Muscle of arm (tissue), 14 donors: ENCODE measurements at places on chromosomes 7 and 10. TPM values are rescaled to one million over a fixed set of nuclear protein-coding genes. Genes with fewer than 3 reads are reported as not detected.

GRCh38 chr7:47358944-47359588 lies 222.8 kb downstream of the TNS3 start:
- no peak for DNase-seq

NPFFR1 gene
- 0.05 TPM for polyA plus RNA-seq

DNA sequence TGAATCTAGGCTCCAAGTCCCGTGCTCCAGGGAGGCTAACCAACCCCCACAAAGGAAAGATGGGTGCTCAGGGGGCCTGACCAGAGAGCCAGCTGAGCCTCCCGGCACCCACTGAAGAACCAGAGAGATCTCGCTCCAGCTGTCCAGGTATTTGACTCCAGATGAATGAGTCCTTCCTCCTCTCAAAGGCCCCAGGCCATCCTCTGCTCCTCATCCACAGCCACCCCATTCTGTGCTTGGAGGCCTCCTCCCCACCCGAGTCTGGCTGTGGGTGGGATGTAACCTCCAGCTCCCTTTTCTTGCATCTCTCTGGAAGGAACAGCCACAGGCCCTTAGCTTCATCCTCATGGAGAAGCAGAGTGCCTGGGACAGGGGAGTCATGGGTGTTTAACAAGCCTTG lies 44.6 kb downstream of the VSTM4 start:
- DNase-seq, result no peak

KLLN gene
- polyA plus RNA-seq, result 0.76 TPM

GRCh38 chr7:151987748-151988529 lies 31.7 kb downstream of the GALNTL5 start:
- DNase-seq, result no peak

DNA sequence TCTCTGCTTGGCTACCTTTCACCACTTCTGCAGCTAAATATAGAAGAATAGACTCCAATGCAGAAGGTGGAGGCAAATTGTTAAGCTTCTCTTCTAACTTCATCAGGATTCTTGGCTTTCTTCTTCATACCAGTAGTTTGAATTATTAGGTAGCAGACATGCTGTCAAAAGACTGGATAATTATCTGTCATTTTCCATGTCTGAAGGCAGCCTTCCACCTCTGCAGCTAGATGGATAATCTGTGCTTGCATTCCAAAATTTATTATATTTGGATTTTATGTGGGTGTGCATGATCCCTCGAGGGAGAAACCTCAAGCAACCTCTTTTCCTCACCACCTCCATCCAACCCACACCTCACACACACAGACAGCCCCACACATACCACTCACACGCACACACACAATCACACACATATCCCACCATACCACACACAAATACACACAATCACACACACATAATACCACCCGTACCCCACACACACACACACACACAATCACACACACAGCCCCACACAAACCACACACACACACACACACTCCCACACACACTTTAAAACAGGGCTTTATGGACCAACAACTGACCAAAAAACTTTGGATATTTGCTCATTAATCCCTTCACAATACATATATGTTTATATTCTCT lies 145.0 kb downstream of the C7orf25 start:
- no peak for DNase-seq

RBP3 gene
- polyA plus RNA-seq, result 0.07 TPM

GRCh38 chr10:127738512-127739424 lies 1.8 kb downstream of the FOXI2 start:
- no peak for DNase-seq

- DNase-seq, result no peak
Observed at GRCh38 chr7:4805110-4805983, 29.9 kb downstream of the AP5Z1 start.

RBM20 gene
- 6.1 TPM for polyA plus RNA-seq

GRCh38 chr7:45026984-45027773 lies 27.2 kb downstream of the CCM2 start:
- no peak for DNase-seq

DNA sequence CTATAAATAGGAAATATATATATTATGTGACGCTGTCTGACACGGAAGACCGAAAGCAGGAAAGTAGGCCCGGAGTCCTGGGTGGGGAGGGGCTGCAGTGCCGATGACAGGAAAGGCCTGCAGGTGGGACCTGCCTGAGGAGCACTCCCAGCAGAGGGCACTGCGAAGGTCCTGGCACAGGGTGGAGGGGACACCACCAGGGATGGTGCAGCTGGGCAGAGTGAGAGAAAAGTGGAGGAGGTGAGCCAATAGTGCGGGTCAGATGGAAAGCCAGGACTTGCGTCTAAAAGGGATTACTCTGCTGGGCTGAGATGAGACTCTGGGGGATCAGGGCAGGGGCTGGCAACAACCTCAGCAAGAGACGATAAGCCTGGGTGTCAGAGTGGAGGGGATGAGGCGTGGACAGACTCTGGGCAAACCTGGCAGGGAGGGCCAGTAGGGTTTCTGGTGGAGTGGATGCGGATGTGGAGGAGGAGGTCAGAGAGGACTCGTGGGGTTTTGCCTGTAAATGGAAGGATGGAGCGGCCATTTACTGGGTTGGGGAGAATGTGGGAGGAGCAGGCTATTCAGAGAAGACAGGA lies 118.2 kb upstream of the ZNF746 start:
- DNase-seq, result no peak

WDR86 gene
- 13.1 TPM for polyA plus RNA-seq

DNA sequence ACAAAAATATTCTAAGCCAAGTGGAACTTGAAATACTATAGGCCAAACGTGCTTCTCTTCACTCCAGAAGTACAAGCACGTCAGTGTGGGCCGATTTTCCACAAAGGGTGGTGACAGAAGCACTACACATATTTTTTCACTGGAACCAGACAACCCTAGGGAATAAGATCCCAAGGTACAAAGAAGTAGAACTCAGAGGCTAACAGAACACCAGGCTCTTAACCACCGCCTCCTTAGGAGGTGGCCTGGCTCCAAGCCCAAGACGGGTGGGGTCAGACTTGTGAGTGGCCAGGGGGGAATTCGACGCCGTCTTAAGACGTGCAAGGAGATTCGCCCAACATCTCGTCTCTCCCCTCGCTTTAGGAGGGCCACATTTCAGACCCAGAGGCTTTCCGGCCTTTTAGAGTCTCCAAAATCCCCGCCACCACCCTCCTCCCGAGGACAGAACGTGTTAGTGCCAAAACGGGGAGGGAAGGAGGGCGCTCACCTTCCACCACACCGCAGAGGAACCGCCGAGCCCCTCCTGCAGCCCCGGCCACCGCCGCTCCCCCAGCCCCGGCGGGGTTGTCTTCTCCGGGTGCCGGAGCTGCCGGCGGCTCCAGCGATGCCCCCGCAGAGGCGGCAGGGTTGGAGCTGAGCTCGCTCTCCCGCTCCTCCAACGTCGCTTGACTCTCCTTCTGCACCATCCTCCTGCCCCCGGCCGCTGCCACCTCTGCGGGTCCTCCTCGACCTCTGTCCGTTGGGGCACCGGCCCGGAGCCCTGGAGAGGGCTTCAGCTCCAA lies 716 bp downstream of the OGA start:
- DNase-seq, result peak; percentile 93

GRCh38 chr7:123977081-123977480 lies 52.0 kb downstream of the SPAM1 start:
- no peak for DNase-seq

GRCh38 chr7:148318102-148318811 lies 272.3 kb upstream of the C7orf33 start:
- DNase-seq, result no peak

GNA12 gene
- polyA plus RNA-seq, result 44.9 TPM

PRTFDC1 gene
- polyA plus RNA-seq, result 10.2 TPM

GRCh38 chr7:143876218-143876617 lies 25.8 kb downstream of the TCAF1 start:
- no peak for DNase-seq

FAM131B gene
- polyA plus RNA-seq, result 10.3 TPM

GRCh38 chr10:96377816-96378294 lies 19.1 kb upstream of the OPALIN start:
- no peak for DNase-seq

DNA sequence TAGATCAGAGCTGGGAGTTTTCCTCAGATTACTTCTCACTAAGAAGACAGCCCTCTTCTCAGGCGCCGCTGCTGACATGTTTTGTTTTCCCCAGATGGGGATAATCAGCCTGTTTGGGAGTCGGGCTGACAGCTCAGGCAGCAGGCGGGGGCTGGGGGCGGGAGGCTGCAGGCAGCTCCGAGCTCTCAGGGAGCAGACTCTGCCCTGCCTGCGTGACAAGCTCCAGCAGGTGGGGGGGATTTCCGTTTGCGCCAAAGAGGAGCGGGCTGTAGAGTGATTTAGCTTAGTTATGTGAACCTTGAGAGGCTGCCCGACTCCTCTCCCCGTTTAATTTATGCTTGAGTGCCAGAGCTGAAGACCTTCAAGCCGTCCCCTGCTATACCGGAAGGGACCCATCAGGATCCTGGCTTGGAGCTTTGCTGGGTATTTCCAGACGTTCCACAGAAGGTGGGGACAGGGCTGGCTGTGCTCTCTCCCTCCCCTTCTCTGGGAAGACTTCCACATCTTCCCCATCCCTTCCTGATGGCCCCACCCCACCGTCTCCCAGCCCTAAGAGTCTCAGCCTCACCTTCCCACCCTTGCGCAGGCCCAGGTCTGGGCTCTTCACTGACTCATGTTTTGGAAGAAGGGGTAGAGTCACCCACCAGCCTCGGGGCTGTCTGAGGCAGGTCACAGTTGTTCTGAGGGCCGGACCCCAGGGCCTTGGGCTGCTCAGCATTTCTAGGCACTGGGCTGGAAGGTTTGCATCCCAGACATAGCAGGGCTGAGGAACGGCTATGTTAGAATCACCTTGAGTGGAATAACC lies 24.7 kb upstream of the ADCYAP1R1 start:
- DNase-seq, result peak; percentile 51

DNA sequence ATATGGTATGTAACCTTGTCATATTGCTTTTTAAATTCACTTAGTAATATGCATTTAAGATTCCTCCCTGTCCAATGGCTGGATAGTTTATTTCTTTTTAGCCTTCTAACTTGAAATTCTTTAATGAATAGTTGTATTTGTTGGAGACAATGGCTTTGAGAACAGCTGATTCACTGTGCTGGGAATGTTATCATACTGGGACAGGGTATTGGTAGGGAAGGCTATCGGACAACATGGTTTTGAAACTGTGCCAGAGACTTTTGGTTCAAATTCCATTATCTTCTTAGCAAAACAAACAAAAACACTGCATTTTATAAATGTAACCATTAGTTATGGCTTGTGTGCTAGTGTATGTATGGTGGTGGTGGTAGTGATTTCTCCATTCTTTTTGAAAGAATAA lies 517.1 kb upstream of the ANKRD30A start:
- DNase-seq, result no peak

GRCh38 chr10:104557966-104558365 lies 83.1 kb upstream of the SORCS3 start:
- no peak for DNase-seq

- no peak for DNase-seq
Observed at GRCh38 chr7:108653526-108653925, 83.9 kb downstream of the DNAJB9 start.

- no peak for DNase-seq
Observed at GRCh38 chr10:34155812-34156211, 659.3 kb downstream of the PARD3 start.

- DNase-seq, result peak; percentile 27
Observed at GRCh38 chr7:70457883-70458680, 673.9 kb upstream of the GALNT17 start.

DNA sequence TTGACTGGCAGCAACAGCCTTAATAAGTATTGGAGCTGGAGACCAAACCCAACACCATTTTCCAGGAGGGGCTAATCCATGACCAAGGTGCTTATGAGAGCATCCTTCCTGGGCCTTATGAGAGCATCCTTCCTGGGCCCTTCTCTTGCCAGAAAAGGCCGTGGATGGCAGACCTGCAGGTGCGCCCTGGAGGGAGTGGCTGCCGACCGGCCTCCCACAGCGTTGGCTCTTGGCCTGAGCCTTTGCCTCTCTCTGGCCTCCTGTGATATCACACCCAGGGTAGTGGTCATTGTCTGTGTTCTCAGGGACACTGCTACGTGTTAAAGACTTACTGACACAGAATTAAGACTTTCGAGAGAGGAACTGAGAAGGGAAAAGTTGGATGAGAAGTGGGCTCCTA lies 22.3 kb upstream of the NUDCD3 start:
- DNase-seq, result no peak

TRPV5 gene
- polyA plus RNA-seq, result not detected

GRCh38 chr10:29622382-29622922 lies 12.3 kb downstream of the SVIL start:
- peak; percentile 56 for DNase-seq

FAM25C gene
- polyA plus RNA-seq, result not detected

- DNase-seq, result no peak
Observed at GRCh38 chr10:54434782-54435181, 366.2 kb downstream of the PCDH15 start.

ITPRID1 gene
- polyA plus RNA-seq, result 0.67 TPM

GRCh38 chr7:901388-902154 lies 25.2 kb downstream of the GET4 start:
- no peak for DNase-seq

- DNase-seq, result no peak
Observed at GRCh38 chr7:115789901-115790300, 240.7 kb downstream of the TFEC start.

GRCh38 chr7:111855161-111855841 lies 293.0 kb upstream of the IMMP2L start:
- no peak for DNase-seq
